ENCODE measurements at places on chromosomes 1 and 21. TPM values are rescaled to one million over a fixed set of nuclear protein-coding genes. Genes with fewer than 3 reads are reported as not detected.
A peak's percentile ranks its signal among the peaks of the same experiment; 100 is the strongest.

Gene GPR3
- 0.98 TPM for polyA plus RNA-seq

Gene PTBP2
- polyA plus RNA-seq = 52.2 TPM

DNA sequence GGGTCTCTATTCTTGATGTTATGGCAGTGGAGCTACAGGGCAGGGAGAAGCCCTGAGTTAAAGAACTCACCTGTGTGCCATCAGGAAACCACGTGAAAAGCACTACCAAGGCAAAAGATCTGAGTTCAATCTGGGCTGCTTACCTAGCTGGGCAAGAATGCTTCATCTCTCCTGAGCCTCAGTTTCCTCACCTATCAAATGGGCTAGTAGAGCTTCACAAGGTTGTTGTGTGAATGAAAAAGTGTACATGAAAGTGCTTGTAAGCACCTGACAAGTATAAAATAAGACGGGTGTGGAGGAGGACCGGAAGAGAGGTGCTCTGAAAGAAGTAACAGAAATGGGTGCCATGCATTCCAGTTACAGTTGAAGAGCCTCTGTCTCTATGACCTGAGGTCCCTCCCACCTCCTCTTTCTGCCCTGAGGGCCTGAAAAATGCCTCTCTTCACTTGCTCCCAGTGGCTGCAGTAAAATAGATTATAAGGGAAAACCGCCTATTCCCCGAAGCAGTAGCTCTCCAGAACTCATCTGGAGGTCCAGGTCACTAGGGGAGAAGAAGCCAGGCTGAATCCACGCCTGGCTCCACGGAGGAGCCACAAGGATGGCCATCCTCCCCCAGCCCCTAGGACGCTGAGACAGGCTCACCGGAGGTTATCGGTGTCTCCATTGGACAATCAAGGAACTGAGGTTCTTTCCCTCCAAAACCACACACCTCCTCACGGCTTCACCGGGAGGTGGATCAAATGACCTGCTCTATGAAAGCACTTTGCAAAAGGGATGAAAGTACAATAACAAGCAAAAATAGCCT, 1.4 kb downstream of the GPR161 start:
- DNase-seq = no peak

DNA sequence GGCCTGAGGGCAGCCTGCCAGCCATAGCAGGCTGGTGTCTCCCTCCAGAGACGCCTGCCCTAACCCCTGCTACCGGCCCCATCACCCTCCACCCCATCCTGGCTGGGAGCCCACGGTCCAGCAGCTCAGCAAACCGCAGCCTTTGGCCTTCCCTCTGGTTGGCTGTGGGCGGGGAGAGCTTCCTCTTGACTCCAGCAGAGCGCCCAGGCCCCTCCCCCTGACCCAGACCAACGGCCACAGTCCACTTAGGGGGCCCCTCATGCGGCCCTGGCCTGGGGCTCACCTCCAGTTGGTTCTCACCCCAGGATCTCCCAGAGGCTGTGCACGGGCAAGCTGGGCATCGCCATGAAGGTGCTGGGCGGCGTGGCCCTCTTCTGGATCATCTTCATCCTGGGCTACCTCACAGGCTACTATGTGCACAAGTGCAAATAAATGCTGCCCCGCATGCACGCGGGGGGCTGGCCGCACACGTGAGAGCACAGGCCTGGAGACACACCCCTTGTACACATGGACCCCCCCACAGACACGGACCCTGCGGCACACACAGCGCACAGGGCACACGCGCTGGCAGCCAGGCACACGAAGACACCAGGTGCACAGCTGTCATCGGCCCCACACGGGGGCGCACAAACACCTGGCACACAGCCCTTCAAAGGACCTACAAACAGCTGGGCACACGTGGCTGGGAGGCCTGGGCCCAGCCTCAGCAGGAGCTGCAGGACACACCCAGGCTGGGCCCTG, 3.1 kb downstream of the SMIM1 start:
- DNase-seq = no peak

GRCh38 chr1:108692724-108693655, 880 bp downstream of the PRPF38B start:
- no peak for DNase-seq

DNA sequence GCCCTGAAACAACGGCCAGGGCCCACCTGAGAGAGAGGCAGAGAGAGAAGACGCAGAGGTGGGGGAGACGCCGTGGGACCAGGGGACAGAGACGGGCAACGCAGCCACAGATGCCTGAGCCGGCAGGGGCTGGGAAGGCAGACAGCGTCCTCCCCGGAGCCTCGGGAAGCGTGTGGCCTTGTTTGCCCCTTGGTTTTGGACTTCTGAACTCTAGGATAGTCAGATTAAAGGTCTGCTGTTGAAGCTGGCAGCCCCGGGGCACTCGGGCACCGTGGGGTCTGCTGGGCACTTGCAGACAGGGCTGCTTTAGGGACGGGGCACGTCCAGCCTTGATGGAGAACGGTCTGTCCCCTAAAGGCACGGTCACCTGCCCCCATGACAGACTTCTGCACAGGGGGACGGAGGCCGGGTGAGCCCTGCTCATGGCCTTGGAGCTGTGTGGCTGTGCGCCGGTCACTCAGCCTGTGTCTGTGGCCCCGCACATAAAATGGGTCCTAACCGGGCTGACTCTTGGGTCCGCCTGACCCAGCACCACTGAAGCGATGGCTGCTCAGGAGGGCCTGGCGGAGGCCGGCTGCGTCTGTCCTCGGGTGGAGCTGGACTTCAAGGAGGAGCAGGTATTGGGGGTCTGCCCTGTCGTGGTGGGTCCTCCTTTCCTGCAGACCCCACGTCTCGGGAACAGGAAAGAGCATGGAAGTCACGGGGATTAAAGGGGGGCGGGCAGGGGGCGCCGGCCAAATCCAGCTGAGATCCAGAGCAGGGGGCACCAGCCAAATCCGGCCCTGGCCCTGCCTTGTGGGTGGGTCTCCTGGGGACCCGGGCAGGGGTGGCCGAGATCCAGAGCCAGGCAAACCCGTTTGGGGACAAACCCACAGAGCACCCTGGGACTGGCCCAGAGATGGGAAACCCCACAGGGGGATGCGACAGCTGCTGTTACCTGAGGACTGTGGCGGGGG, 9.6 kb upstream of the RNF223 start:
- no peak for DNase-seq

- DNase-seq = peak; percentile 62
Measured at GRCh38 chr1:87292684-87293493, 35.8 kb upstream of the LMO4 start.
